Thoracic aorta endothelial cell (primary cell): ENCODE measurements at places on chromosomes 1 and 21. TPM values are rescaled to one million over a fixed set of nuclear protein-coding genes. Genes with fewer than 3 reads are reported as not detected.

The PGD gene
- total RNA-seq = 198 and 217 TPM in 2 replicates

The BLACAT1 gene
- under 0.01 TPM in 1 of 2 replicates, not detected in the other for total RNA-seq

The CAPN9 gene
- total RNA-seq = under 0.01 TPM in 1 of 2 replicates, not detected in the other

The AK4 gene
- 35.0 and 53.5 TPM in 2 replicates for total RNA-seq

The RABIF gene
- 10.1 and 10.5 TPM in 2 replicates for total RNA-seq

The SPATA45 gene
- not detected in 2 replicates for total RNA-seq

The UBASH3A gene
- not detected in 2 replicates for total RNA-seq

The CATSPERE gene
- 0.93 and 1.1 TPM in 2 replicates for total RNA-seq

The SLC19A1 gene
- 17.6 and 29.9 TPM in 2 replicates for total RNA-seq

The GPA33 gene
- not detected in 2 replicates for total RNA-seq

The S100A5 gene
- not detected in 2 replicates for total RNA-seq
